Retina (tissue), 1 donor: ENCODE measurements at places on chromosomes 1 and 21.

GRCh38 chr1:185813401-185813979, 79.3 kb downstream of the HMCN1 start:
- no peak for DNase-seq

- no peak for DNase-seq
Observed at GRCh38 chr1:153953859-153954365, 4.5 kb downstream of the CRTC2 start.

DNA sequence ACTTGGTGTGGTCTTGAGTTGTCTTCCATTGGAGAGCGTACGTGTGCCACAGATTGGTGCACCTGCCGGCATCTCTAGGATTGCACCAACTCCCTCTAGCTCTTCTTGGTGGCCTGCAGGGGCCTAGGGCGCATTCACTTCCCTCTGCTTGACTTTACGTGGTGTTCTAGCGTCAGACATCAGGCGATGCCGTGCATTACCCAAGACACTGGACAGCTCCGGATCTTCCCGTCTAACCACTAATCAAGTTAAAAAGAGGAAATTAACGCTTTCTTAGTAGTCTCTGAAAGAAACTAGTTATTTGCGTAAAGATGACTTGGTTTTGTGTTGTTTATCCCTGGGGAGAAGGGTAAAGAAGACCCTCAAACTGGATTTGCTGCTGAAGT, 510 bp upstream of the IL10RB start:
- no peak for DNase-seq

DNA sequence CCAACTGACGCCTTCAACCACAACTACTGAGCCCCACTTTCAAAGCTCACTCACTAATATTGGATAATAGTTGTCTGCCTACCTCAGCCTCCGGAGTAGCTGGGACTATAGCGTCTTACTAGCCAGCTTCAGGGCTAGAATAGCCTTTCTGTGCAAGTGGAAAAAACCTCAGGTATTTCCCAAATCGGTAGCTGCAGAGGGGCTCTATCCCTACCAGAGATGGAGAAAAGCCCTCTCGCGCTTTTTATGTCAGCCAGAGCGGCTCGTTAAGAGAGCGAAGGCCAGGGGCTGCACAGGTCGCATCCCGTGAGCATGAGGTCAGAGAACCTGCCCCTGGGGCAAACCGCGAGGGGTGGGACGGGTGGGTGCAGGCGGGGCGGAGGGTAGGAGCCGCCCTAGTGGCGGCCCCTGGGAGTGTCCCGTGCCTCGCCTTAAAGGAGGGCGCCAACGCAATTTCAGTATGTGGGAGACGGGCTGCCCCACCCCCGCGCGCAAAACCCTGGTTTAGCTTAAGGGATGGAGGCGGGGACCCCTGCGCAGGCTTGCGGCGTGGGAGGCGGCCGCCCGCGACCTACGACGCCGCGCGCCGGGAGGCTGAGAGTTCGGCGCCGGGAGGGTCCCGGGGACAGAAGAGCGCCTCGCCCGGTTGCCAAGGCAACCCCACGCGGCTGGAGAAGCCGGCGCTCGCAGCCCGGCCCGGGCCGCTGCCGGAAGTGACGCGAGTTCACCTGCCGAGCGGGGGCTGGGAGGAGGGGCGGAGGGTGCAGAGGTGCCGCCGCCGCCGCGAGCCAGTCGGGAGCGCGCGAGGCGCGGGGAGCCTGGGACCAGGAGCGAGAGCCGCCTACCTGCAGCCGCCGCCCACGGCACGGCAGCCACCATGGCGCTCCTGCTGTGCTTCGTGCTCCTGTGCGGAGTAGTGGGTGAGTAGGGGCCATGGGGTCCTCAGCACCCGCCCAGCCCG, at the start of gene CXADR:
CXADR (plus strand) TSS at position 791 of the 961 bp plus-strand sequence; CDS start at position 878, 87 bp downstream.
- peak; percentile 96 for DNase-seq

DNA sequence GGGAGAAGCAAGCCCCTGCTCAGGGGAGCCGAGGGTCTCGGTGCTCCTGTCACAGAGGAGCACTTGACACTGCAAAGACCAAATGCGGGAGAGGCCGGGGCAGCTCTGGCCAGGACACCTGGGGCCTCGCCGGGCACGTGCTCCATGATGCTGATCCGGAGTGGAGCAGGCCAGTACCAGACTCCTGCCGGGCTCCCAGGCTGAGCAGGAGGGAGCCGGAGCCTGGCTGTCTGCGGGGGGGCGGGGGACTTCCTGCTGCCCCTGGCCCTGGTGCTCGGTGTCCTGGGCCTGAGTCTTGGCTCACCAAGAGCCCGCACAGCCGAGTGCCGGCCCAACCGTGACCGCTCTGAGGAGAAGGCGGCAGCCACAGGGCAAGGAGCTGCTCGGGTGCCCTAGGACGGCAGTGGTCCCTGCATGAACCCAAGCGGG, 38.5 kb upstream of the TMEM52 start:
- DNase-seq: no peak

DNA sequence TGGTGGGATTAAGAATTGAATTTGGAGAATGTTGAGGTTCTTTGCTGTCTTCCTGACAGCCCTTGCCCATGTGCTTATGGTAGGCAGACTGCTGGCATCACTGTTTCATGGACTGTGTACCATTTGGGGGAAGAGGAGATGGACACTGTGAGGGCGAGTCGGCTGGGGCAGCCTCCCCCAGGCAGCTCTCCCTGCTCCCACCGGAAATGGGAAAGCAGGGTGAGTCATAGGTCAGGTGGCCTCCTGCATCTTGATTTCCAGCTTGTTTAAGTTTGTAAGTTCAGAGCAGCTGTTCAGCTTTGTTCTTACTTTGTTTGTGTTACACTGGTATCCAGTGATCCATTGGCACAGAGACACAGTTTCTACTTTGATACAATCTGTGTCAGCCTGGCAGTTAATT, 87.2 kb upstream of the CNIH3 start:
- no peak for DNase-seq

DNA sequence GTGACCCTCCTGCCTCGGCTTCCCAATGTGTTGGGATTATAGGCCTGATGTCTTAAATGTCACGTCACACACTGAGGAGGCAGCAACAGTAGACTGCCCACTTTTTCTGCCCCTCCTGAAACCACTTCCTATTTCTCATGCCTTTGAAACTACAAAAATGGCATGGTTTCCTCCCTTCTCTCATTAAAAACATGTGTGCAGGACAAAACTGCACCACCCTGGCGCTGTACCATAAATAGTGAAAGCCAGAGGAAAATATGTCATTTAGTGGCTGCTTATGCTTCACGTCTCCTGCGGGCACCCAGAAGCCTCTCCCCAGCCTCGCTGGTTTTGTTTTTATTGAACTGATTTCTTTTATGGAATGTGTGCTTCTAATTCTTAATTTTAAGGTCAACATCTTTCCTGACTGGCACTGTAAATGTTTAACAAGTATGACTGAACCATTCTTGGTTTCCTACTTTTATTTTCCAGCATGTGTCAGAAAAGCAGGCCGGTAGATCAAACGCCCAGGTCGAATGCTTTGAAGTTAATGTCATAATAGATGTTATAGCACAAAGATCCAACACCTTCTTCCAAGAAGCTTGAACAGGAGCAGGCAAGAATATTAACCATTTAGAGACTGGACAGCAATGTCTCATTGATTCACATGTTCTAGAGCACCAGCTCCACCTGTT, 59.6 kb upstream of the C1orf87 start:
- DNase-seq: no peak

GRCh38 chr1:1306070-1306660, 1.6 kb downstream of the ACAP3 start:
- DNase-seq: no peak

GRCh38 chr21:15669247-15669646, 60.5 kb upstream of the USP25 start:
- no peak for DNase-seq

DNA sequence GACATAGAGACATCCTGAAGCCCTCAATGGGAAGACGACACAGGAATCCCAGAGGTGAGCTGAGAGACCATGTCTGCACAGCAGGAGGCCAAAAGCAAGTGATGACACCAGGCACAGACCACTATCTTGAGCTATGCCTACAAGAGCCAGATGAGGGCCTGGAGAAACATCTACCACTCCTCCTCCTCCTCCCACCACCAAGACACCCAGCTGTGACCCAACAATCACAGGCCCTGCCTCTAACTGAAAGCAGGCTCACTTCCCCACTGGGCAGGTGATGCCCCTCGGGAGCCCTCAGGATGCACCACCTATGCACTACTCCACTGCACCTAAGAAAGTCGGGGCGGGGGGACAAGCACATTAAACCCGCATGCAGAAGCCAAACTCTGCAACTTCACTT, 16.5 kb downstream of the TADA1 start:
- no peak for DNase-seq

DNA sequence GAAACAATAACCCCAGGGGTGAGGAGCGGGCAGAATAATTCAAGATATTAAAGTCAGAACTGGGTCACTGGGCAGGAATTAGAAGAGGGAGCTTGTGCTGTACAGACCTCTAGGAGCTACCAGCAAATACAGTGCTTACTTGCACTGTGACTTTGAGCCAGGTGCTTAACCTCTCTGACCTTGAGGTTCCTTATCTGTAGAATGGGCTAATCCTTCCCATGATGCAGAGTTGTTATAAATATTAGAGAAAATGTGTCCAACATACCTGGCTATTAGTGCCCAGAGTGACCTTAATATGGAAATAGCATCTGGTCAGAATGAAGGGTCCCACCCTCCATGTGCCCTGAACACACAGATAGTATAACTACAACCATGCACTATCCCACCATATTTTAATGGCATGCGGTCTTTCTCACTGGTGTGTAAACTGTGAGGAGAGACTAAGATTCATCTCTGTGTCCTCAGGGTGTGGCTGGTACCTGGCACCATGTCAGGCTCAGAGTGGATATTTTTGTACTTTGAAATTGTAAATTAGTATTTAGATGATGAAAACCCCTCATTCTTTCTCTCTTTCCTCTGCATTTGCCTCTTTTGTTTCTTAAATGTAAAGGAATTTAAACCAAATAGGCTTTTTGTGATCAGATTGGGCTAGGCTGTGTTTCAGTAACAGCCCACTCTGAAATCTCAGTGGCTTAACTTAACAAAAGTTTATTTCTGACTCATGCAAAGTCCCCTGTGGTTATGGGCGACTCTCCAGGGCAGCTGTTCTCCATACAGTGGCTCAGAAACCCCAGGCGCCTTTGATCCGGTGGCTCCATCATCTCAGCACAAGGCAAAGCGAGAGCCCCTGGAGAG, 60.0 kb upstream of the ROR1 start:
- no peak for DNase-seq

GRCh38 chr1:207952617-207953542, 42.0 kb upstream of the CD34 start:
- no peak for DNase-seq

- peak; percentile 81 for DNase-seq
Observed at GRCh38 chr1:201946224-201946908, at the start of gene LMOD1. Gene LMOD1 (minus strand): TSS chr1:201946548. CDS start chr1:201946340, 208 bp downstream.

DNA sequence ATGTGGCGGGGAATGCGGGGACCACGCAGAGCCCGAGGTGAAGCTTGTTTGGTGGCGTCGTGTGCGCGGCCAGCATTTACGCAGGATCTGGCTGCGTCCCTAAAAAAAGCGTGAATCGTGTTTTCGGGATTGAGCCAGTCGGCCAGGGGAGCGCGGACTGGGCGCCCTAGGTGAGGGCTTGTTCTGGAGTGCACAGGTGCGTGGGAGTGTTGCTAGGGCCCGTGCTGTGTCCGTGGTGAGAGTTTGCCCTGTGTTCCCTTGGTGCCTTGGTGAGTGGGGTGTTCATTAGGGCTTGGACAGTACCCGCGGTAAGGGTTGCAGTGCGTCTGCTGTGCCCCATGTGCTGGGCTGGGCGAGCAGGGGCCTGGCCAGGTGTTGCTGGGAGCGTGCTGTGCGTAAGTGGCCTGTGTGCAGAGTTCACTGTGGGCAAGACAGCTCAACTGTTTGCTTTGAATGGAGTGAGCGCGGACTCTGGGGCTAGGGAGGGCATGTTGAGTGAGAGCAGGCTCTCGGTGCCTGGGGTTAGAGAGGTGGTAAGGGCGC, 673 bp downstream of the CD46 start:
- no peak for DNase-seq

- DNase-seq: peak; percentile 73
Observed at GRCh38 chr1:924656-925560, 1.2 kb downstream of the SAMD11 start.

GRCh38 chr21:39756285-39756684, 11.3 kb downstream of the IGSF5 start:
- peak; percentile 11 for DNase-seq

DNA sequence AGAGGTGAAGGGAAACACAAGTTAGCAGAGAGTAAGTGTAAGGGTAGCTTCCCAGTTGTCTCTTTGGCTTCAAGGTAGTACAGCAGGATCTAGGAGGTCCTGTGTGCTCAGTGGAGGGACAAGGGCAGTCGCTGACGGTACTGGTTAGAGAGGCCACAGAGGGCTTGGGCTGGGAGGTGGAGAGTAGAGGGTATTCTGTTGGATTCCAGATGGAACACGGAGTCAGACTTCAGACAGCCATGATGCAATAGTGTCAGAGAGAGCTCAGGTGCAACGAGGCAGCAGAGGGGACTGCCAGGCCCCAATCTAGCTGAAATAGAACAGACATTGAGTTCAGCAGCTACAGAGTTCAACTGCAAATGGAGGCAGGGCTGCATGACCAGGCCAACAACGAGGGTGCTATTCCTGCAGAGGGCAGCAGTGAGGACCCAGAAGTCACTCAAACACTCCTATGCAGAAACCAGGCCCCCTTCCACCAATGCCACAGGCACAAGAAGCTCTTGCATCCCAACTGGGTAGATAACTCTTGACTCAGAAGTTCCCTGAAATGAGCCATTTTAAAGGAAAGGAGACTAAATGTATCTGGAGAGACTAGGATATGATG, 325.0 kb upstream of the ESRRG start:
- no peak for DNase-seq

- no peak for DNase-seq
Observed at GRCh38 chr1:59967141-59967697, 40.6 kb upstream of the CYP2J2 start.

DNA sequence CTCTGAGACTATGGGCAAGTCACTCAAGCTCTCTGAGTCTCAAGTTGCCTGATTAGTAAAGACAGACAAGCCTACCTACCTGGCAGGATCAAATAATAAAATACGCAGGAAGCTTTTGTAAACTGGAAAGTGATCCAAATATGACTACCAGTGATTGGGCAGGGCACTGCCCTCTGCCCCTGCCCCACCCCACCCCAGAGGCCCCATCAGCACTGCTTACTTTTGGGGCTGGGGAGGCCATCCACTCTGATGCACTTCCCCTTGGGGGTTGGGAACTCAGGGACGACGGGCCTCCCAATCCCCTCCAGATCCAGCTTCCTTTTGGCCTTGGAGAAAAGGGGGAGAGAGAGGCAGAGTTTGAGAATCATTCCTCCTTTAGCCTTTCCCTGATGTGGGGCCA, 6.9 kb downstream of the E2F2 start:
- DNase-seq: no peak

DNA sequence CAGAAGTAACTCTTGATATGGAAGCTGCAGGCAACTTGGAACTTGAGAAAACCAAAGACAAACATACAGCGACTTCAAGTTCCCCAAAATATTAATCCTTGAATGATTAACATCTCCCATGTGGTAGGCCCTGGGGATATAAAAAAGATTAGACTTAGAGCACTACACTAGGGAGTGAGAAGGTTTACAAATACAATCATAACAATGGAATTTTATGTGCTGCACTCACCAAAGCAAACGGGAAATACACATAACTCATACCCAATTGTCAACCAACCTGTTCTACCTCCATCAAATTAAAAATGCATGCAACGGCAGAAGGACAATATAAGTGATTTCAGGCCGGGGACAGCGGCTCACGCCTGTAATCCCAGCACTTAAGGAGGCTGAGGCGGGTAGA, 3.7 kb downstream of the SMYD3 start:
- no peak for DNase-seq

GRCh38 chr1:8347635-8348034, 29.7 kb downstream of the SLC45A1 start:
- DNase-seq: peak; percentile 40
